ENCODE measurements at places on chromosomes 16 and 17.
A peak's percentile ranks its signal among the peaks of the same experiment; 100 is the strongest.

- DNase-seq, result no peak
Observed at GRCh38 chr17:64968652-64969501, 49.6 kb upstream of the LRRC37A3 start.

DNA sequence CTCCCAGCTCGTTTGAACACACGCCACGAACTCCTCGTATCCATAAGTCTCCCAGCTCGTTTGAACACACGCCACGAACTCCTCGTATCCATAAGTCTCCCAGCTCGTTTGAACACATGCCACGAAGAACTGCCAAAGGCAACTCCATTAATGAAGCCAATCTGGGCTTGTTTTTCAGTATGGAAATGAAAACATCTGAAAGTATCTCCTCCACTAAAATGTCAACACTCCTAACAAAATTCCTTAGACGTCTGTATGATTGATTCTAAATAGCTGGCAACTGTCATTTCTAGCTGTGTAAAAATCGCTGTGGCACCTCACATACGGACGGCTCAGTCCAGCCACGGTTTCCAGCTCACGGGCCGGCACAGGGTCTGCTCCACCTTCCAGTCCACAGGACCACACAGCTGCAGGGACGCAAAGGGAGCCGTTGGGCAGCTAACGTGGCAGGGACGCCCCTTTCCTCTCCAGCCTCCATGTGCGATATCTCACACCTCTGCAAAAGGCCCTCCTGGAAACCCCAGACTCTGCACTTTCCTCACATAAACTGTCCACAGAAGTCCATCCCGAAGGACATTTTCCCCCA is 67.1 kb upstream of the METRNL start:
- DNase-seq, result peak; percentile 59

DNA sequence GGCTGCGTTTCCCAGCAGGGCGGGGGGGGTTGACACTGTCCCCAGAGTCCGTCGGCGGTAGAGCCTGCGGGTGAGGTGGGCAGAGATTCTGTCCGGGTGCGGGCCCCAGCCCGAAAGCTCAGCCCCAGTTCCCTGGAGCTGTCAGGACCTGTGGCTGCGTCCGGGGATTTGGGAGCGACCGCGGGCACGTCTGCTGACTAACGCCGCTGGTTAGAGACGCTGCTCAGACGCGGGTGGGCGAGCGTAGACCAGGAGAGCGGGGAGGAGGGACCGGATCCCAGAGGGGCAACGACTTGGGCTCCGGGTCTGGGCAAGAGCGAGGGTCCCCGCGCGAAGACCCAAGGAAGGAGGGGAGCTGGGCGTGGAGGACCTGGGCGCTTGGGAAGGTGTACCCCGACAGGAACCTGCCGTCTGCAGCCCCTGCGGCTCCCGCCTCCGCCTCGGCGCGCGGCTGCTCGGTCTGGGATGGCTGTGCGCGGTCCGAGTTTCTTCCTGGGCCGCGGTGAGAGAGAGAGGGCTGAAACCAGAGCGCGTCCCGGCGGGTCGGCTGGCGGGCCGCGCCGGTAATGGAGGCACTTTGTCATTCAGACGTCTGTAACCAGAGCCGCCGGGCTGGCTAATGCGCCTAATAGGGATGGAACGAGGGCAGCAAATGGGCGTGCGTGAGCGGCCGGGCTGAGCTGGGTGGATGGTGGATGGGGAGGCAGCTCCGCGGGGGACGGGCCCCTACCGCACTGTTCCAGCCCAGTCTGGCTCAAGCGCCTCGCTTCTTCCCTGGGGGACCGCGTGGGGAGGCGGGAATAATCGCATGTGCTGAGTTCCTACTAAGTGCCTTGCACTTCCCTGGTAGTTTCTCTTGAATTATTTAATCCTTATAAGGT is 2.3 kb downstream of the NGFR start:
- no peak for DNase-seq

- peak; percentile 40 for DNase-seq
Observed at GRCh38 chr16:2715519-2715918, 4.5 kb downstream of the PRSS27 start.

DNA sequence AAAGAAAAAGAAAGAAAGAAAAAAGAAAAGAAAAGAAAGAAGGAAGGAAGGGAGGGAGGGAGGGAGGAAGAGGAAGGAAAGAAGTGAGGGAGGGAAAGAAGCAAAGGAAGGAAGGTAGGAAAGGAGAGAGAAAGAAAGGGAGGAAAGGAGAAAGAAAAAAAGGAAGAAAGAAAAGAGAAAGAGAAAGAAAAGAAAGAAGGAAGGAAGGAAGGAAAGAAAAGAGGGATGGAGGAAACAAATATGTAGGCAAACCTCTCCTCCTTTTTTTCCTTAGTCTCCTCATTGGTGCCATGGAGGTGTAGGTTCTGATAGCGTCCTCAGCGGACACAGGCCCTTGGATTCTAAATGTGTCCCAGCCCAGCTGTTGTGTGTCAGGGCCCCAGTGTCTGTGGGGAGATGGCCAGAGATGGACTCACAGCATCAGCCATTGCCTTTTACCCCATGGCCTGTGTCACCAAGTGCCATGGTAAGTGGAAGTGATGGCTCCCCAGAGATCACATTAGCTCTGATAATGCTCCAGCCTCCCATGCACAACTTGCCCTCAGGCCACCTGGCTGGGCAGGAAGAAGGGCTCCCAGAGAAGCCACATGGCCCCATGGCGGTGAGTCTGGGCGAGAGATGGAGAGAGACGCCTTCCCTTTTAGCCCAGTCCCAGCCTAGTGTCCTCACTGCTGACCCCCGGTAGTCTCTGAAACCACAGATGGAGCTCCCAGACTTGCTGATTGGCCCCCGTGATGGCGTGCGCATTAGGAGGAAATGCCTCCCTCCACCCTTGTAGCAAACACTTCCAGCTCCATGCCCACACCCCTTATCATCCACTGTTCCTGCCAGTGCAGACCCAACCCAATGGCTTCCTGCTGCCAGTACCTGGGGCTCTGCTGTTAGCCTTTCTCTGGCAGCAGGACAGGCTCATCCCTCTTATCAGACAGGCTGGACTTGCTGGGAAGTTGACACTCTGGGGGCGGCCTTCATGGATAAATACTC is 3.7 kb upstream of the SLC6A2 start:
- no peak for DNase-seq

DNA sequence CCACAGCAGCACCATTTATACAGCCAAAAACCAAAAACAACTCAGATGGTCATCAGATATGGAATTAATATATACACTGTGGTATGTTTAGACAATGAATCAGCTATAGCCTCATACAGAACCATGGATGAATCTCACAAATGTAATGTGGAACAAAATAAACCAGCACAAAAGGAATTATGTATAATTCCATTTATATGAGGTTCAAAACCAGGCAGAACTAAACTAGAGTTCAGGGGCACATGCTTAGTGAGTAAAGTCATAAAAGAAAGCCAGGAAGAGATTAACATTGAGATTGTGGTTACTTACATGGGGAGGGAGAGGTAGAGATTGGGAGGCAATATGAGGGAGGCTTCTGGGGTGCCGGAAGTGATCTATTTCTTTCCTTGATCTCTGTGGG is 231.1 kb downstream of the COPRS start:
- DNase-seq, result peak; percentile 92

GRCh38 chr17:80060644-80061043 is 24.2 kb downstream of the CCDC40 start:
- DNase-seq, result no peak

- DNase-seq, result no peak
Observed at GRCh38 chr16:81939164-81940056, 71.9 kb downstream of the SDR42E1 start.

DNA sequence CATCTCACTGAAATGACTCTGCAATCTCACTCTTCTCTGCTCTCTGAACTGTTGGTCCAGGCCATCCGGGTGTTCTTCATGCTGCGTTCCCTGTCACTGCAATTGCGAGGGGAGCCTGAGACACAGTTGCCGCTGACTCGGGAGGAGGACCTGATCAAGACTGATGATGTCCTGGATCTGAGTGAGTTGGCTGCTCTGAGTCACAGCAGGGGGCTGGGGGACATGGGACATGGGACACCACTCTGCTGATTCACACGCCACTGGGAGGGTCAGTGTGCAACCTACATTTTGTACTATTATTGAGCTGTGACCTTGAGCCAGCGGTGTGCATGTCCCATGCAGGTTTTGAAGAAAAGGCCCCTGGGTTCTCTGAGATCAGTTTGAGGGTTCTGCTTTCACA is 116.5 kb downstream of the CLEC16A start:
- no peak for DNase-seq

GRCh38 chr17:61846761-61847375 is 16.5 kb downstream of the BRIP1 start:
- no peak for DNase-seq

DNA sequence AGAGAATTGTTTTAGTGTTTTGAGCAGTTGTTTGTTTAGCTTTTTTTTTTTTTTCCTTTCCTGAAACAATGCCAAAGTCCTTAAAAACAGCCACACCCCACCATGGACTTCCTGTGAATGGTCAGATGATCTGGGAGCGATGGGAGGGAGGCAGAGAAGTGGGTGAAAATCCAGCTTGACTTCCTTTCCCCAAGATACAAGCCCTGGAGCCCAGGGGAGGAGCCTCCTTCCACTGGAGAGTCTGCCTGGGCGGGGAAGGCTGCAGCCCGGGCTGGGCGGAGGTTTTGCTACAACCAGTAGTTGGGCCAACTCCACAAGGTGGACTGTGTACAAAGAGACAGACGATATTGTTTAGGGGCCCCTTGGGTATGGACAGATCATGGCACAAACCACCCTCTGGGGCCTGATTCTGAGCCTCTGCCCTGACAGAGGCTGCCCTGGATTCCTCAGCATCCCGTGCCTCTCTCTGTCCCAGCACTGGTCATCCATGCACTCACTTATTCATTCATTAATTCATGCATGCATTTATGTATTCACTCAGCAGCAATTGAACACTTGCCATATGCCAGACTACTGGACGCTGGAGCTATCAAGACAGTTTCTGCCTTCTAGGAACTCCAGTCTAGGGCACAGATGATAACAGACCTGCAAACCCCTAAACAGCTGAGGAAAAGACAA is 29.8 kb downstream of the WSB1 start:
- DNase-seq, result peak; percentile 14

- DNase-seq, result no peak
Observed at GRCh38 chr17:1315409-1315808, 35.9 kb downstream of the TRARG1 start.

DNA sequence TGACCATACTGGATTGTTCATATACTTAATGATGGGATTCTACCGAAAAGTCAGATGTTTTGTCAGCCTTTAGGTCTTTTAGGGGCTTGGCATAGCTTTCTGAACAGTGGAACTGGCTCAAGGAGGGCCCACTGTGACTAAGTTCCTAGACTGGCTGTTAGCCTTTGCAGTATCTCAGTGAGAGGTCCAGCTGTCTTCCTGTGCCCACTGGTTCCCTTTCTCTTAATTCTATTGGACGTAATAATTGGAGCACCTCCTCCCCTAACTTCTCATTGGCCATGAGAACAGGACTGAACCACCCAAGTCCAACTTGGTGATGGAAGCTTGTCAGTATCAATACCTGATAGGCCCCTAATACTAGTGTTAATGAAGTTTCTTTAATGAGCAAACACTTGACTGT is 13.5 kb downstream of the KPNA2 start:
- no peak for DNase-seq

DNA sequence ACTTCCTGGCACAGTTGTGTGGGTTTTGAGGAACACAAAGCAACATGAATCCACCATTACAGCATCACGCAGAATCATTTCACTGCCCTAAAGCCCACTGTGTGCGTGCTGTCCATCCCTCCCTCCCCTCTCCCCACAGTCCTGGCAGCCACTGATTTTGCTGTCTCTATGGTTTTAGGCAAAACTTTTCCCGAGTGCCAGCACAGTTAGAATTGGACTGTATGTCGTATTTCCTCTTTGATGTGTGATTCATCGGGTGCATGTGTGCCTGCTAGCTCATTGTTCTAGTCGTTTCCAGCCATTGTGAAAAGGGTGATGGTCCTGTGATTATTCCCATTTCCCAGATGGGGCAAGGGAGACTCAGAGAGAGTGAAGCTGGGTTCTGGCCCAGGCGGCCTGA is 12.7 kb downstream of the KLHL36 start:
- no peak for DNase-seq

GRCh38 chr17:78600181-78600721 is 23.1 kb upstream of the DNAH17 start:
- peak; percentile 30 for DNase-seq

- no peak for DNase-seq
Observed at GRCh38 chr16:80006241-80007215, 406.0 kb upstream of the MAF start.

DNA sequence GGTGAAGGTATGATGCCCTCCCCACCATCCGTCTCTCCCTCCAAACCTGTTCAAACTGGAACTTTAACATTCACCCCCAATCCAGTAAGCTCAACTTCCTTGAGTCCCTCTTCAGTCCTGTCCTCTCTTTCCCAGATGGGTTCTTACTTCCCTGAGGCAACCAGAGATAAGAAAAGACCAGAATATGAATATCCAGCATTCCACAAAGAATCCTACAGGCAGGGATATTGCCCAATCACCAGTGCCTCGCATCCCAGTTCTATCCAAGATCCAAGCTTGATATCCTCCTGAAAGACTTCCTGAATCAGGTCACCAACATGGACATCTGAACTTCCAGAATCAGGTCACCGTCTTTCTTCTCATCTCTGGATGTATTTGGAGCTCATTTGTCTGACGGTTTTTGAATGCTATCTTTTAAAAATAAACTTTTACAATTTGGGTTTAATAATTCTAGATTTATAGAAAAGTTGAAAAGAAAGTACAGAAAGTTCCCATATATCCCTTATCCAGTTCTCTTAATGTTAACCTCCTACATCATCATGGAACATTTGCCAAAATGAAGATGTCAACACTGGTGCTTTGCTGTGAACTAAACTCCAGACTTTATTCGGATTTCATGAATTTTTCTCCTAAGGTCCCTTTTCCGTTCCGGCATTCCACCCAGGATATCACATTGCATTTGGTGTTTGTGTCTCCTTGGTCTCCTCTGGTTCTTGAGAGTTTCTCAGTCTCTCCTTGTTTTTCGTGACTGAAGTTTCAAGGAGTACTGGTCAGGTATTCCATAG is 13.7 kb upstream of the COL1A1 start:
- DNase-seq, result peak; percentile 59

GRCh38 chr17:78970834-78971755 is 8.6 kb downstream of the LGALS3BP start:
- DNase-seq, result peak; percentile 70

- no peak for DNase-seq
Observed at GRCh38 chr17:7016886-7017826, 4.7 kb downstream of the RNASEK start.

GRCh38 chr17:36203335-36203734 is 6.8 kb upstream of the CCL3L1 start:
- no peak for DNase-seq

DNA sequence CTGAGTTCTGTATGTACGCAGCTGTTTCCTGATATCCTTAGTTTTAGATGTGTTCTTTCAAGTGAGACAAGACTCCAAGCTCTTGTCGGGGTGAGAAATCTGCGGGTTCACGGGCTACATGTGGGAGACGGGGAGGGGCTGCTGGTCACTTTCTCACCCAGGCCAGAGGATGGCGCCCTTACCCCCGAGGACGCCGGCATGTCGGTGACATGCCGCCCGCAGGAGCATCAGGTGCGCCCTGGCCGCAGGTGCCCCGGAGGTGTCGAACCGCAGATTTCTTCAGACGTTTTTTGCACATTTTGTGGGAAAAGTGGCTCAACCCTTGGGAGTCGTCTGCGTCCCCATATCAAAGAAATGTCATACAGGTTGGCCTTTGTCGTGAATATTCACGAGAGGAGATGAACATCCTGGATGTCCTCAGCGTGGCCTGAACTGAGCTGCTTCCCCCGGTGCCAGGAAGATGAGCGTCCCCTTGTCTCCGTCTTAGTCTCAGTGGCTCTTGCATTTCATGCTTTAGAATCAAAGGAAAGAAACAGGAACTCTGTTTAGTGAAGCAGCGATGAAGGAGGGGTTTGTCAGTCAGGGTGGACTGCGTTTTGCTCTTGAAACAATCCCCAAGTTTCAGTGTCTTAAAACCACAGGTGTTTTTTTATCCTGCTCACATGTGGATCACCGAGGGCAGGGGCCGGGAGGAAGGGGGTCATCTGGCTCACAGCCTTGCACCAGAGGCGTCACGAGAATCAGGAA is 75.4 kb upstream of the ZNF750 start:
- DNase-seq, result no peak

Measured in fibroblast of skin of right quadriceps (primary cell).